ENCODE measurements at places on chromosomes 12 and 14.

GRCh38 chr12:46110223-46110611 is 119.8 kb upstream of the SCAF11 start:
- no peak for DNase-seq

GRCh38 chr12:110699591-110700445 is 10.9 kb upstream of the HVCN1 start:
- DNase-seq = no peak

DNA sequence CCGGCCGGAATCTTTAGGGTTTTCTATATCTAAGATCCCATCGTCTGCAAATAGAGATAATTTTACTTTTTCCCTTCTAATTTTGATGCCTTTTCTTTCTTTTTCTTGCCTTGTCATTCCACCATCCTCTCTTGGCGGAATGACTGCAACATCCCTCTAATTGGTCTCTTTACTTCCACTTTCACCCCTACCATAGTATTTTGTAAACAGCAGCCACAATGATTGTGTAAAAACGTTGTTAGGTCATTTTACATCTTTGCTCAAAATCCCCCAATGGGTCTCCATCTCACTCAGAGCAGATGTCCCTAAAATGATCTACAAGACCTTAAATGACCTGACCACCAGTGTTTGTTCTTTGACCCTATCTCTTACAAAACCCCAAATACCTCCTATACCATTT is 80.0 kb upstream of the STAC3 start:
- no peak for DNase-seq

- no peak for DNase-seq
These were observed 6.6 kb downstream of the IL31 start for GRCh38 chr12:122167356-122167925.

DNA sequence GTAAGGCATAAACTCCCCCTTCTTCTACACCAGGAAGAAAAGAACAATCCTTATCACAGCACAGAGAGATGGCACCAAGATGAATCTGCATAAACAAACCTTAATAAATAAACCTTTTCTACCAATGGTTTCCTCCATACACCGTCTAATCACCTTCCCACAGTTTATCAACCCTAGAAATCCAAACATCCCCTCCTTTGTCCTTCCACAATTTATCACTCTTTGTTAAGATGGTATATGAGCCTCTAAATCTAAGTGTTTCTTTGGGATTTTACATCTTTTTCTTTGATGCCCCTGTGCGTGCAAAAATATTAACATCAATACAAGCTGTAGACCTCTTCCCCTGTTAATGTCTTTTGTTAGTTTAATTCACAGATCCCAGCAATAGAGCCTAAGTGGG is 12.5 kb downstream of the DICER1 start:
- no peak for DNase-seq

GRCh38 chr12:11228296-11228879 is 41.1 kb downstream of the PRB3 start:
- peak; percentile 55 for DNase-seq

DNA sequence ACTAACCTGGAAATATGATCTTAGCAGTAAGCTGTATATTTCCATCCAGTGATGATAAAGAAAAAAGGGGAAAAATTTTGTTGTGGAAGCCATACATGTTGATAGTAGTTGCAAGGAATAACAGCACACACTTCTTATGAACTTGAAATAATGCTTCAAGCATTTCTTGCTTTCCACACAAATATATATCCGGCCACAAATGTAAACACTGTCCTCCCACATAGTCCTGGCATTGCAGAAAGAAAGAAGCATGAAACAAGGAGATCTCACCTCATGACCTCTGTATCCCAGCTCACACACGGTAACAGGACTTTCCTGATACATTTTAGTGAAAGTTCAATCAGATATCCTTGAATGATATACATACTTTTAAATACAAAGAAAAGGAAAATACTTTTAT is 56.0 kb downstream of the LLPH start:
- no peak for DNase-seq

- peak; percentile 4 for DNase-seq
These were observed 561.9 kb downstream of the CCER1 start for GRCh38 chr12:90393089-90393488.

DNA sequence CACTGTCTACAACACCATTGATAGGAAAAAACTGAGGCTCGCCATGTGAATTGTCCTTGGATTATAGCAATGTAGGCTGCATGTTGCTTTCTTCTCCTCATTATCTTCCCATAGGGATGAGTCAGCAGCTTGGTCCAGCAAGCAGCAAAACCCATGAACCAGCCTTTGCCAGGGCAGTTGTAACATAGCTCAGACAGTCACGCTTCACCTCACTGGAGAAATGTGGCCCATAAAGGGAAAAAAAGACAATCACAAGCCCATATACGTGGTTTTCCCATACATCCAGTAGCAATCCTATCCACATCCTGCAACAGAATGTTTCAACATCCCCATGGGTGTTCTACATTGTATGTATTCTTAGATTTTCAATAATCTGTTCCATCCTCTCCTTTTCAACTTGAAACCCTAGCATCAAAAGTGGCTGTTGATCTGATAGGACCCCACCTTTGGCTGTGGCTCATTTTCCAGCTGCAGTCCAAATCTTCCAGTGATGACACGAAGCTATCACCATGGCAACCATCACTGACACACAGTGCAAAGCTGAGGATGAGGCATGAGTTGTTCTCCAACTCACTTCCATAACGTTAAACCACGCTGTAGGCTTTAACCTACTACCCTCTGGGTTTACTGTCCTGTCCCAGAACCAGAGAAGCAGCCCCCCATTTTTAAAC is 34.0 kb downstream of the GRIN2B start:
- peak; percentile 67 for DNase-seq

- no peak for DNase-seq
These were observed 79.2 kb downstream of the CCDC88C start for GRCh38 chr14:91338379-91338778.

- DNase-seq = no peak
These were observed 217.5 kb upstream of the LHX5 start for GRCh38 chr12:113689047-113689610.

DNA sequence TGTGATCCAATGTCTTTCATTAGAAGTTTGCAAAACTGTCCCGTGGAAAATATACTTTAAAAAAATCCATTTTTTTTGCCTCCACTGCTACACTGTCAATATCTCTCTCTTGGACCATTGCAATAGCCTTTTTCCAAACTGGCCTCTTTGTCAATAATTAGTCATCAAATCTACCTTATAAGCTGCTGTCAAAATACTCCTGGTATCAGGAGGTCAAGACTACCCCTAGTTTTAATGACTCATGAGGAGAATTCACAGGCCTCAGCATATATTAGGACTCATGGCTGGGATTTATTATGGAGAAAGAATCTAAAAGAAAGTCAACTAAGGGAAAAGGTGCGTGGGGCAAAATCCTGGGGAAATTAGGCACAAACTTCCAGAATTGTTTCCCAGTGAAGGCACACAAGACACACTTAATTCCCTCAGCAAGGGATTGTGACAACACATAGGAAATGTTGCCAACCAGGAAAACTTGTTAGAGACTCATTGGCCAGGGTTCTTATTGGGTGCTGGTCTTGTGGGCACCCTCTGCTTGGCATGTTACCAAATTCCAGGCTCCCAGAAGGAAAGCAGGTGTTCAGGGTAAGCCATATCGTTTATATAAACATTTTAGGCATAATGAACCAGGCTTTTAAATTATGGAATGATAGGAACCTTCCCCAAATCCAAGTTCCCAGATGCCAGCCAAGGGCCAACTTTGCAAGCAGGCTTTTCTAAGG is 56.1 kb downstream of the TMEM117 start:
- DNase-seq = no peak

GRCh38 chr12:54383041-54383609 is 1.4 kb downstream of the ZNF385A start:
- peak; percentile 54 for DNase-seq

- DNase-seq = no peak
These were observed 14.3 kb downstream of the ISCA2 start for GRCh38 chr14:74507840-74508239.

GRCh38 chr12:54021432-54022013 is 6.7 kb upstream of the HOXC6 start:
- DNase-seq = no peak

DNA sequence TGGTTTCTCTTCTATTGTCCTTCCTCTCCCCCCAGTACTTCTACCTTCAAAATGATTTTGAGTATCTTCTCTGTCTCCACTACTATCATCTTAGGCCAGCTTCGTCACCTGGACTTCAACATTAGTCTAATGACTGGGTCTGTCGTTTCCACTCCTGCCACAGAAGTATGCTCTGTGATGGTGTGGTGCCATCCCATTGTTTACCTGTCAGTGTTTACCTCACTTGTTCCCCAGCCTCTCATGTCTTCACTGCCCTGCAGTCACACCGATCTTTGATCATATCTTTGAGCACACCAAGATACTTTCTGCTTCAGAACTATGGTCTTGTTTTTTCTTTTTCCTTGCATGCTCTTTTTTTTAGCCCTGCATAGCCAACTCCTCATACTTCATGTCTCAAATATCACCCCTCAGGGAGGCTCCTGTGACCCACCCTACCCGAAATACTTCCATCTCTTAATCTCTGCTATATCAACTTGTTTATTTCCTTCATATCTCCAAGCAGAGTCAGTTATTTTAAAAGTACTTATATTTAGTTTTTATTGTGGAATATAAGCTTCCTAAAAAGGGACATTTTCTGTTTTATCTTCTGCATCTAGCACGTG is 60.4 kb downstream of the ANO6 start:
- no peak for DNase-seq

- peak; percentile 56 for DNase-seq
These were observed 1.5 kb downstream of the CHD4 start for GRCh38 chr12:6605421-6606330.

- DNase-seq = no peak
These were observed 22.9 kb downstream of the GDF11 start for GRCh38 chr12:55765736-55766290.

DNA sequence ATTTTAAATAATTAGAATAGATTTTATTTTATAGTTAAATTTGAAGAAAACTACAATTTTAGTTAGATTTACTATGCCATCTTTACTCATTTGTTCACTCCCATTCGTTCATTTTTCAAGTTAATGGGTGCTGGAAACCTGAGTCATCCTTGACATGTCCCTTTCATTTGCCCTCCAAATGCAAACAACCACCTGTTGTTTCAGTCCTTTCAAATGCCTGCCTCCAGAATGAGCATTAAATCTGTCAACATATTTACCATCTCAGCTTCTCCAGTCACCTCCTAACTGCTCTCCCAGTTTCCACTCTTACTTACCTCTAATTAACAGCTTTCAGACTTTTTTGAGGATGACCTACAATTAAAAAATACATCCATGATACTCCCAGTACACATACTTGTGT is 375.5 kb downstream of the RAD51B start:
- DNase-seq = no peak

- DNase-seq = no peak
These were observed 55.6 kb upstream of the MYBPC1 start for GRCh38 chr12:101539148-101539547.

- peak; percentile 49 for DNase-seq
These were observed 687 bp downstream of the RAB35 start for GRCh38 chr12:120115692-120116440.

DNA sequence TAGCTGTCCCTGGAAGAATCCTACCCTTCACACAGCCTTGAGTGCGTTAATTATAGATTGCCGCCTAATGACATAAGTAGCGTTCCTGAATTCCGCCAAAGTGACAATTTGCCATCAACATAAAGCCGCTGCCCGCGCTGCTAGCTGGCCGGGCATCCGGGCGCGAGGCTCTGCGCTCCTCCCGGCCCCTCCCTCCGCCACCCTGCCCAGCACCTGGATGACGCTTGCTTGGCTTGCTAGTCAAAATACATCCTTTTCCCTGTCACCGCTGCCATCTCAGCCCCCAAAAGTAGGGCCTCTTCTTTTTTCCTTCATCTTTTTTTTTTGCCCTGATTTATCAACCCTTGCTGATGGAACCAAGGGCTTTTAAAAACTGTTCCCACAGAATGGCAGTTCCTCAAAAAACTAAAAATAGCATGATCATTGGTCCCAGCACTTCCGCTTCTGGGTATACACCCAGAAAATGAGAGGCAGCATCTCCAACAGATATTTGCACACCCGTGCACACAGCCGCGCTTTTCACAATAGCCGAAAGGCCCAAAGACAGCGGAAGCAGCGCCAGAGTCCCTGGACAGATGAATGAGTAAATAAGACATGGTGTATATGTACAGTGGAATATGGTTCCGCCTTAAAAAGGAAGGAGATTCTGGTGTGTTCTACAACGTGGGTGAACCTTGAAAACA is 235.2 kb downstream of the BCL11B start:
- no peak for DNase-seq

DNA sequence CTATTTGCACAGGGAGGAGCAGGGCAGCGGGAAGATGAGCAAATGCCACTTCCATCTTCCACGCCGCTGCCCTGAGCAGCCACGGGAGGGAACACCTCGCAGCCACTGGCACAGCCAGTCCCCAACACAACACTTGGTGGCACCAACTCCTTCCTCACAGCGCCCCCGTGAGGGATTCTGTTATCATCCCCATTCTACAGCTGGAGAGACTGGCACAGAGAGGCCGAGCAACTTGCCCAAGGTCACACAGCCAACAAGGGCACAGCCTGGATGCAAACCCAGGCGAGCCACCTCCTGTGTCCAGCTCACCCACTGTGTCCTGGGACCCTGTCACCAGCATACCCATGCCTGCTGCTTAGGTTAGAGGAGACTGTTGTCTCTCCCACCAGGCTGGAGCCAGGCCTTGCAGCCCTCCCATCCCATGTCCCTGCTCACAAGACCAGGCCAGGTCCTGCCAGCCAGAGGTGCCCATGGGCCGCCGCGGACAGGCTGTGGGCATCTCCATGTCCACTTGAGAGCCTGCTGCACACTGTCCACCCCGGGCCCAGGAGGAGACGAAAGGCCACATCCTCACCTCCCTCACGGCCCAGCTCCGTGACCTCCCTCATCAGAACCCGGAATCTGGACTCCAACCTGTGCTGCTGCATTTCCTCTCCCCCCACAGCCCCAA is 57.0 kb downstream of the NCOR2 start:
- no peak for DNase-seq

GRCh38 chr12:71787580-71787979 is 32.9 kb downstream of the RAB21 start:
- DNase-seq = no peak

- no peak for DNase-seq
These were observed 5.3 kb downstream of the SLC15A5 start for GRCh38 chr12:16272222-16272621.

DNA sequence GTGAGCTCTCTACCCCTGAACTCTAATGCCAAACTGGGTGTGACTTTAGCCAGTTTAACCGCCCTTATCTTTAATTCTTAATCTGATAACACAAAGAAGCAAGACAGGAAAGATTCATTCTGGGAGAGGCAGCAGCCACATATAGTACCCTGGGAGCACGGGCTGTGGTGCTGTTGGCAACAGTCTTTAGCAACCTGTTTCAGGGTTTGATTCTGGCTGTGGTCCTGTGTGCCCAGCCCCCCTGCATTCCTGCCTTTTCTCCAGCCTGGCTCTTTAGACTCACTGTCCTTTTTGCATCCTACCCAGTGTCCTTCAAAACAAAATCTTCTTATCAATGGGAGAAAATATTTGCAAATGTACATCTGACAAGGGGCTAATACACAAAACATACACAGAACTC is 275.2 kb downstream of the GXYLT1 start:
- no peak for DNase-seq

DNA sequence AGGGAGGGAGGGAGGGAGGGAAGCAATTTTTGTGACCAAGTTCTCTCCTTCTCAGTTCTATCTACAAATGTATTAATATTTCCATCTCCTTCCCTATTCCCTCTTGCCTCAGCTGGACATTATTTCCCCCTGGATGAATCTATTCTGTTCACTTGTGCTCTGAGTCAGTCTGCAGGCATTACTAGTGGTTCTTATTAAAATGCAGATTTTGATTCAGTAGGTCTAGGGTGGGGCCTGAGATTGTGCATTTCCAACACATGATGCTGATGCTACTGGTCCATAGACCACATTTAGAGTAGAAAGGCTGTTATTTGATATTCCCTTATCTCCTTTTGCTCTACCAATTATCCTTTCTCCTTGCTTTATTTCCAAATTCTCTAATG is 40.1 kb upstream of the YAF2 start:
- peak; percentile 56 for DNase-seq

Data from astrocyte of the hippocampus (primary cell).